ENCODE measurements at places on chromosomes 4 and X. TPM values are rescaled to one million over a fixed set of nuclear protein-coding genes. Genes with fewer than 3 reads are reported as not detected.

The PRRG1 gene
- total RNA-seq, result 13.8 TPM

The ARSJ gene
- 32.0 TPM for total RNA-seq

The DCUN1D4 gene
- total RNA-seq, result 42.4 TPM

The EFNB1 gene
- total RNA-seq, result 4.6 TPM

The ZCCHC12 gene
- not detected for total RNA-seq

The LDB2 gene
- 25.4 TPM for total RNA-seq

- no peak for DNase-seq
Measured at GRCh38 chr4:10161840-10162239, 45.2 kb upstream of the WDR1 start.

- no peak for DNase-seq
Measured at GRCh38 chr4:110415478-110415877, 60.5 kb upstream of the ENPEP start.

GRCh38 chrX:85024044-85024443, 20.4 kb downstream of the APOOL start:
- no peak for DNase-seq

DNA sequence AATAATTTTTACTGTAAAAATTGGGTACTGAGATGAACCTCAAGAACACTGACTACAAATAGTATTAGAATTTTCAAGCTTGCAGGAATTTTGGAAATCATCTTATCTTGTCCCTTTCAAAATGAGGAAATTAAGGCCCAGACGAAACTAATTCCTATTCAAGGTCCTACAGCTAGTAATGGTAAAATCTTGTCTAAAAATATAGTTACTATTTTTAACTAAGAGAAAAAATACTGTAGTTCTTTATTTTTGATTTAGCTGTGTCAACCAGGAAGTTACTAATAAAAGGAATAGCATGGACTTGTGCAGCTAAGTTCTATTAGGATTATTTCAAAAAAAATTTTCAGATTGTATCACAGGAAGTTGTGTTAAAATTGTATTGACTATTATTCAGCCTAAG, 12.7 kb downstream of the PRIMPOL start:
- DNase-seq, result no peak

DNA sequence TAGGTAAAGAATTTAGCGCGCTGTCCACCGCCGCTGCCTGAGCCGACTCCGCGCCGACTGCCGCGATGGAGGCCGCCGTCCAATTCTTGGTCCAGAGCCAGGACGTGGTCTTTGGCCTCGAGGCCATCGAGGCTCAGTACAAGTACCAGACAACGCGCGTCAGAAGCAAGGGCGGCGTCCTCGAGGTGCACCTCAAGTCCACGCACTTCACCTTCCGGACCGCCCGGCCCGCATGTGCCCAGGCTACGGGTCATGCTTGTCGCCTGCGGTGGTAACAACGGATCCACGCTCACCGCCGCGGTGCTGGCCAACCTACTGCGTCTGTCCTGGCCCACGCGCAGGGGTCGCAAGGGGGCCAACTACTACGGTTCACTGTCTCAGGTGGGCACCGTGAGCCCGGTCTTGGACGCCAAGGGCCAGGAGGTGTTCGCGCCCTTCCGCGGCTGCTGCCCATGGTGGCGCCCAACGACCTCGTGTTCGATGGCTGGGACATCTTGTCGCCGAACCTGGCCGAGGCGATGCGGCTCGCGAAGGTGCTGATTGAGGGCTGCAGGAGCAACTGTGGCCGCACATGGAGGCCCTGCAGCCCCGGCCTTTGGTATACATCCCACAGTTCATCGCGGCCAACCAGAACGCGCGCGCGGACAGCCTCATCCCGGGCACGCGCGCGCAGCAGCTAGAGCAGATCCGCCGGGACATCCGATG, 128.0 kb downstream of the ANAPC4 start:
- DNase-seq, result no peak

DNA sequence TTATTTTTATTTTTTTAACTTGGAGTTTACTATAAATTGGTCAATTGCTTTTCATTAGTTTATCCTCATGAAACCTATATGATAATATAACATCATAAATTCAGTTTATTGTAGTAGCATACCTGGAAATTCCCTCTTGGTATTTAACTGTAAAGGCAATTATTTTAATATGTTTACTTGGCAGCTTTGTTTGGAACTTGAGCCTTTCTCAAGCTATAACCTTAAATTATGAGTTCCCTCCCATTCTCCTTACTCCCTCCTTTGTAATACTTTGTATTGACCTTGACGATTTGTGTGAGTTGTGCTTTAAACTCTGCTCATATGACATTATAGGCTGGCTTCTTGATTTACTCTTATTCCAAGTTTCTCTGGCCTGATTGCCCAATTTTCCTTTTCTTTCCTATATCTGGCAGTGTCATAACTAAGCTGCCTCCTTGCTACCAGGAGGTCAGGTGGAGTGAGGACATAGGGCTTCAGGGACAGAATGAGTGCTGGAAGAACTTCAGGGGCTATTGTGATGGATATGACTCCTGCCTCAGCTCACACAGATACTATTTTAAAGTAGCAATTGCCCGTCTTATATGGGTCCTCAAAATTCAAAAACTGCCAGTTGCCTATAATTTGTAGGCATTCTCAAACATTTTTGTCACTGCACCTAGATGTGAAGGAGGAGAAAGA, 77.7 kb downstream of the RAP1GDS1 start:
- DNase-seq, result no peak

DNA sequence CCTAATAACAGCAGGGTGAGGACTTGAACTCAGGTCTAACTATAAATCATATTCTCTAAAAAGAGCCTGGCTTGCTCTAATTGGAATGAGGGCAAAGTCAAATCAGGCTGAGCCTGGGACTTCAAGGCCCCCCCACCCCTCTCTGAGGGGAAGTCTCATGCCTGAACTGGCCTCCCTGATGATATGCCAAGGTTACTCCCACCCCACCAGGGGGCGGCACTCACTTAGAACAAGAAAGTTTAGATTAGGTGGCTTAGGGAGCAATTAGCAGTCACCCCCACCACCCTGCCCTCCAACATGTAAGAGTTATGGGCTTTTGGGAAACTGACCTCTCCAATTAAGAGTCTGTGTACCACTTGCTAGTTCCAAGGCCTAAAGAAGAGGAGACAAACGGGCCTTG, 2.7 kb downstream of the FOXO4 start:
- no peak for DNase-seq

GRCh38 chrX:81206476-81206875, 4.6 kb downstream of the SH3BGRL start:
- DNase-seq, result no peak

DNA sequence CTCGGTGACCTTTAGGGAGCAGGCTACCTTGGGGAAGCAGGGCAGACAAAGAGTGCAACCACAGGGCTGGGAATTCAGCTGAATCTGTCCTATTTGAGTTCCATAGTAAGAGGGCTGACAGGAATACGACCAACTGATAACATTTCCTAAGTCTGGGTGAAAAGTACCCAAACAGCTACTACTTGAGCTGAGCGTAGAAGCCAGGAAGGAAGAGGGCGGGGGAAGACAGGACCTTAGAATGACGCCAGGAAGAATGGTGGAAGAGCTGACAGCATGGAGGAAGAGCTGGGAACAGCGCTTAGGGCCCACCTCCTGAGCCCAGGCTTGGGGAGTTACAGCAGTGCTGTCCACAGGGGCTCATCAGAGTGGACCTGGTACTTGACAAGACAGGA, 14.4 kb downstream of the MECP2 start:
- DNase-seq, result no peak

DNA sequence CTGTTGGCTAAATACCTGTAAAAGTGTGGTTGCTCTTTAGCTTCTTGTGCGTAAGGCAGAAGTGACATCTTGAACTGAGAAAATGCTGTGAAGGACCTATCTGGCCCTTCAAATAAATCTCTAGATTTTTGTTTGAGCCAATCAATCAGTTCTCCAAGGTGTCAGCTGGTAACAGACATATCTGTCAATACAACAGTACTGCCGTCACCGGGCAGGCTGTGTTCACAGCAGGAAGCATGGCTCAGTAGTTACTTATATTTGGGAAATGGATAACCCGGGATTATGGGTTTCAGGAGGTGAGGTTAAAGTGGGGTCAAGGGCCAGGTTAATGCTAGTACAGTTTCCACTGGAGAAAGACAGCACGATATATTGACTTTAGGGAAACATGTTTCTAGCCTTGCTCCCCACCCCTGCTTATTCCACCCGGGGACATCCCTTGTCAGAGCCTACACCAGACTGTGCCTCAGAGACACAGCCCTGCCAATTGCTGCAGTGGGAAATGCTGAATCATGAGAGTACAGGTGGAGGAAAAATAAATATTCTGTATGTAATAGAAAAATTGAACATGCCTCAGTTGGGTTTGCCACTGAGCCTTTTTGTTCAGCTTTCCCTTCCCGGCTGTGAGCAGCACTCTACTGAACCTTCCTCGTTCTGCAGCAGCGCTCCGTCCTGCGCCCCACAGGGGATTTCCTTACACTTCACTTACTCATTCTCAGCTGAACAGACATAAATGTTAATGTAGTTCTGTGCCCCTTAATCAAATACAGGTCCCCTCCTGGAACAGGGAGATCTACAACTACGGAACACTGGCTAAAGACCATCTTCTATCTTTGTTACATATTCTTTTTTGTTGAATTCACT, 121.1 kb downstream of the MGST2 start:
- no peak for DNase-seq

GRCh38 chr4:53646795-53647194, 55.5 kb upstream of the LNX1 start:
- DNase-seq, result no peak

DNA sequence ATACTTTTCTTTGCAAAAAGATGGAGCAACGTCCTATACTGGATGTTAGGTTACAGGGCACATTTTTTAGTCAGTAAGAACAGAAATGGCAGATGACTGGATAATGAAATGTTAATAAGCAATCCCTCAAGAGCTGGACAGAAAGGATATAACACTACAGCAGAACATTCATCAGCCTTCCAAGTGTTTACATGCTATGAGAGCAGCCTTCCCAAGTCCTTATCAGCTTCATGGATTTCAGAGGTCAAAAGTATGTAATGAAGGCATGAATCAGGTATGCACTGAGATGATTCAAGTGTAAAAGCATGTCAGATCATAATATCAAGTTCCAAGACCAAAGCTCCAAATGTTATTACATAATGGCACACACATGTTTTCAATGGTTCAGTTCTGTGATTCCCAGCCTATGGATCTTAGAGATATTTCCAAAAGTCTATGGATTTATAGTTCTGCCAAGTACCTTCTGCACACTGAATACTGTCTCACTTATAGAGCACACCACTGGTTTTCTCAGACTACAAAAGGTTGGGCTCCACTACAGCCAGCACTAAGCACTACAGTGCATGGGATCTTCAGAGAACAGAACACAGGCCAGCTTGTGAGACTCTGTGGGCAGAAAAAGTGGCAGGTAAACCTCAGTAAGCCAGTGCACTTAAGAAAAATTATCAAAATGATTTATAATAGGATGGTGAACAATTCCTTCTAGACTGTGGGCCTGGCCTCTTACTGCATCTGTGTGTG, 49.2 kb downstream of the GPC4 start:
- no peak for DNase-seq

DNA sequence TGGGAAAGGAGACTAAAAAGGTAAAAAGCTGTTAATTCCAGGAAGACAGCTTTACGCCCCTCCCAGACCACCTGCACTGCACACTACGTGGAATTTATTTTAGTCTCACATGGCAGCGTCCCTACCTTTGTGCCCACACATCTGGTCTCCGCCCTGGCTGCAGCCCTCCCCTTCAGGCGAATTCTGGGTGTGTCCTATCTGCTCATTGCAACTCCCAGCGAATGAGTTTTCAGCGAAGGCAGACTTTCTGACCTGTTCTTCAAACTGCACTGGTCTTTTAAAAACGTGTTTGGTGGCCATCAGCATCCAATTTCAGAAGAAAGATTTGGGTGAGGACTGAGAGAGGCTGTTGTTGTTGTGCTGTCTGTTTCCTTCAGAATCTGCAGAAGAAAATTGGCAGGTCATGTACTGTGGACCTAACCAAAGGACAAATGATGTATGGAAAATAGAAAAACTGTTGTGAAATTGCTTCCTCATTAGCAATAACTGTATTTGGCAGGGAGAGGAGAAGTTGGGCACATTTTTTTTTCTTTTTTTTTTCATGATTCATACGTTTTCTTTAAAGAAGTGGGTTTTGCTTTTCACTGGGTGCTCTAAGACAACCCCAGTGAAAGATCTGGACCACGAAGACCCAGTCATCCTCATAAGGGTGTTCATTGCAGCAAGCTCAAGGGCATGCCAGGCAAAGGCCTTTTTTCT, 4.2 kb downstream of the TLR8 start:
- DNase-seq, result no peak

- DNase-seq, result no peak
Measured at GRCh38 chr4:147090486-147090885, 144.8 kb upstream of the TTC29 start.

DNA sequence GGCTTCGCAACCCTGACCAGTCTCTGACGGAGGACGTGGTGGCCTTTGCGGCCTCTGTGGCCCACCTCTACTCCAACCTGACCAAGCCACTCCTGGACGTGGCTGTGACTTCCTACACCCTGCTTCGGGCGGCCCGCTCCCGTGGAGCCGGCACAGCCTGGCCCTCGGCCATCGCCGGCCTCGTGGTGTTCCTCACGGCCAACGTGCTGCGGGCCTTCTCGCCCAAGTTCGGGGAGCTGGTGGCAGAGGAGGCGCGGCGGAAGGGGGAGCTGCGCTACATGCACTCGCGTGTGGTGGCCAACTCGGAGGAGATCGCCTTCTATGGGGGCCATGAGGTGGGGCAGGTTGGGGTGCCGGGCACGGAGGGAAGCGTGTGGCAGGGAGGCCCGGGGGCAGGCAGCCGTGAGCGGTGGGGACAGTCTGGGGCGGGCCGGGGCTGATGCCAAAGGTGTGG, 1.2 kb downstream of the ABCD1 start:
- DNase-seq, result no peak

DNA sequence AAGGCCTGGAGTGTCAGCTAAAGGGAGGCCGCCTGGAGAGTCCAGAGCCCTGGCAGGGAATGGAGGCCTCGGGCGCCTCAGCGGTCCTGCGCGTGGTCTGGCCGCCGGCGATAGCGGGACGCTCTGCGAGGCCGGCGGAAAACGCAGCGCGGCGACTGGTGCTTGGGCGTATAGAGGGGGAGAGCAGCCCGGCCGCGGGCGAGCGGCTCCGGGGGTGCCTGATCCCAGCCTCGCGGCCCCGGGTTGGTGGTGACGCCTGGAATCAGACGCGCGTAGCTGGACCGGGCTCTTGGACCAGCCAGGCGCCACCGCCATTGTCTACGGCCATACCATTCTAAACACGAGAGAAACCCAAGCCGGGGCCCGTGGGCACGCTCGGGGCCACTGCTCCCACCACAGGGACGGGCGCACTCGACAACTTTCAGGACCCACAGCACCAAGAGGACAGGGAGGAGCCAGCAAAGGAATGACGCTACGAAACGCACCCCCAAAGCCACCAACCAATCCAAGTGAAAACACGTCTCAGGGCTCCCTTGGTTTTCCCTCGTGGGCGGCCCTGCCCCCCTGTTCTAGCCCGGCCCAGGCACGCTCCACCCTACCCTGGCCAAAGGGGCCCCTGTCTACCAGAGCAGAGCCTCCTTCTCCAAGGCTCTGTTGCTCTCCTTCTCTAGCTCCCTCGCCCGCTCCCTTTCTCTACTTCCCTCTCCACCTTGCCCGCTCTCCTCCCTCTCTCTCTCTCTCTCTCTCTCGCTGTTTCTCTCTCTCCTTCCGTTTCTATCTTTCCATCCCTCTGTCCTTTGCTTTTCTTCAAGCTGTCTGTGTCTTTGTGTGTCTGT, 7.8 kb downstream of the FRG2 start:
- no peak for DNase-seq

All from HFFc6 (cell line).